ENCODE measurements at places on chromosomes 7 and 10.

- no peak for DNase-seq
Measured at GRCh38 chr10:55203319-55203718, 402.3 kb upstream of the PCDH15 start.

DNA sequence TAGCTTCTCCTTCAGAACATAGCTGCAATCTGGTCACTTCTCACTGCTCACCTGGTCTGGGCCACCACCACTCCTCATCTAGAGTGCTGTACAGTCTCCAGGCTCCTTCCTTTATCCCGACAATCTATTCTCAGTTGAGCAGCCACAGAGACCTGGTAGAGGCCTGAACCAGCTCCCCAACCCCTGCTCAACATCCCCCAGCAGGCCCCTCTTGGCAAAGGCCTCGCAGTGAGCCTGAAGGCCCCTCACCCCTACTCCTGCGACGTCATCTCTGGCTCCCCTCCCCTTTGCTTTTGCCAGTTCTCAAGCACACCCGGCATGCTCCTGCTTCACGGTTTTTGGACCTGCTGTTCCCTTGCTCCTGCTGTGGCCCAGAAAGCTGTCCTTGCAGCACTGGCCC lies 113.9 kb downstream of the ARHGAP22 start:
- no peak for DNase-seq

DNA sequence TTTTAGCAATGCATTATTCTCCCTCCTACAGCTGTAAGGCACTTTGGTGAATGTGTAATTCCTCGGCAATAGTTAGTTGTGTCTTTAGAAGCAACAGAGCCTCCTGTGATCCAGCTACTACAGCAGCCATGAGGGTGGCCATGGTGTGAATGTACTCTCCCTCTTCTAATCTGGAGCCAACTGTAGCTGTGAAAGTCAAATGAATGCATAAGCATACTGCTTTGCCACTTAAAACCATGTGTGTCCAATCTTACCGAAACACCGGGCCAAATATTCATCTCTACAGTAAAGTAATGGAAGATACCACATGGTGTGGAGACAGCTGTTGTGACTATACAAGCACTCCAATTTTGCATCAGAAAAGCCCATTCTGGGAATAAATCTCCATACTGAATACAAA lies 195.0 kb downstream of the DNAJC1 start:
- DNase-seq = no peak

- DNase-seq = no peak
Measured at GRCh38 chr7:154985230-154985629, 17.7 kb downstream of the PAXIP1 start.

GRCh38 chr10:63209705-63210104 lies 76.6 kb downstream of the NRBF2 start:
- DNase-seq = no peak

All from NCI-H2029 treated with DMSO at 0.1 percent for 48 hours (cell line).